H1 (cell line): ENCODE measurements at places on chromosomes 1 and 21. TPM values are rescaled to one million over a fixed set of nuclear protein-coding genes. Genes with fewer than 3 reads are reported as not detected.

DNAH14 gene
- 40.7 and 47.0 TPM in 2 replicates for total RNA-seq

ARHGEF16 gene
- 20.0 and 20.7 TPM in 2 replicates for total RNA-seq

GRCh38 chr1:235648407-235648907 lies 1.1 kb downstream of the GNG4 start:
- no peak for DNase-seq

DNA sequence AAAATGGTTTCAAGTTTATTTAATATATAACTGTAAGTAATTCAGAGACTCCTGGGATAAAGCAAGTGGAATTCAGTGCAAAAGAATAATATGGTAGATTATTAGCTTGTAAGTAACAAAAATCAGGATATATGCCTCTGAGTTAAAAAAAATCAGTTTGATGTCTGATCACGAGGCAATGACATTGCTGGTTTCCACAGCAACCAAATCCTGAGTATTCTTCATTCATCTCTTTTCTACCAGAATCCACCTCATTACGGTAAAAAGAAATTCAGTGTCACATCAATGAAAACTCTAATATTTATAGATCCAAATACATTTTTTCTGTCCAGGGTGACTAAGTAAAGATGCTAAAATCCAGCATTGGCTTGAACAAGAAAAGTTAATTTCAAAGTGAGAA lies 642.3 kb upstream of the TMPRSS15 start:
- no peak for DNase-seq

ELF3 gene
- total RNA-seq: 15.6 and 17.3 TPM in 2 replicates

FCER1G gene
- total RNA-seq: 0.86 TPM in 1 of 2 replicates, not detected in the other

PDE9A gene
- 45.7 and 45.9 TPM in 2 replicates for total RNA-seq

HSD11B1 gene
- total RNA-seq: not detected in 2 replicates

CDK18 gene
- 40.9 and 44.0 TPM in 2 replicates for total RNA-seq

DNA sequence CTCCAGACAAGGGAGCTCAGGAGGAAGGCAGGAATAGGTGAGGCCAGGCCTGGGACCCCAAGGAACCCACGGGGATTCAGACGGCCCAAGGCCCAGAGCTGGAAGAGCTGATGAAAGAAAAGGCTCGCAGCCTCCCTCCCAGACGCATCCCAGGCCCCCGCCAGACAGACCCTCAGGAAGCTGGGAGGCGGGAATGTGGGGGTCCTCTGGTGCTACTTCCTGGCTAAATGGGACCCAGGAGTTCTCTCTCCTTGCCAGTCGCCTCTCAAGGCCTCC lies 430 bp downstream of the FBXO2 start:
- DNase-seq: no peak

ANKRD65 gene
- total RNA-seq: 1.8 and 2.2 TPM in 2 replicates

RCC1 gene
- total RNA-seq: 98.4 and 101 TPM in 2 replicates

- DNase-seq: no peak
These were observed 17.9 kb upstream of the TTC34 start for GRCh38 chr1:2819429-2819828.

ESPN gene
- 14.8 and 16.3 TPM in 2 replicates for total RNA-seq

DNA sequence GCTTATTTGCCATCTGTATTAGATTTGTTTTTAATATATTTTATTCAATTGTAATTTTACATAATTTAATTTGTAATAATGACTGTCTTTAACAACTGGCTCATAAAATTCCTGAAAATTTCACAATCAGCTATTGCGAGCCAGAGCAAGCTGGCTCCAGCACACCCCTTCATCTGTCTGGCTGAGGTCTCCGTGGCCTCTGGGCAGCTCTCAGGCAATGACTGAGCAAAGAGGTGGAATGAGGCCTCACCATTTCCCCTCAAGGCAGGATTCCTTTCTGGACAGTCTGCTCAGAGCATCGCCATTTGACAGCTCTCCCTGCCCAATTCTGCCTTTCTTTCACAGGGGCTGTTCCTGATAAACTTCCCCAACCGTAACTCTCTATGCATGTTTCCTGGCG lies 5.8 kb upstream of the KANK4 start:
- DNase-seq: no peak

TRNP1 gene
- total RNA-seq: 51.6 and 51.7 TPM in 2 replicates

SPATC1L gene
- 49.4 and 50.0 TPM in 2 replicates for total RNA-seq

FAM177B gene
- total RNA-seq: not detected in 2 replicates

TSPEAR gene
- total RNA-seq: 0.58 and 1.1 TPM in 2 replicates

DNA sequence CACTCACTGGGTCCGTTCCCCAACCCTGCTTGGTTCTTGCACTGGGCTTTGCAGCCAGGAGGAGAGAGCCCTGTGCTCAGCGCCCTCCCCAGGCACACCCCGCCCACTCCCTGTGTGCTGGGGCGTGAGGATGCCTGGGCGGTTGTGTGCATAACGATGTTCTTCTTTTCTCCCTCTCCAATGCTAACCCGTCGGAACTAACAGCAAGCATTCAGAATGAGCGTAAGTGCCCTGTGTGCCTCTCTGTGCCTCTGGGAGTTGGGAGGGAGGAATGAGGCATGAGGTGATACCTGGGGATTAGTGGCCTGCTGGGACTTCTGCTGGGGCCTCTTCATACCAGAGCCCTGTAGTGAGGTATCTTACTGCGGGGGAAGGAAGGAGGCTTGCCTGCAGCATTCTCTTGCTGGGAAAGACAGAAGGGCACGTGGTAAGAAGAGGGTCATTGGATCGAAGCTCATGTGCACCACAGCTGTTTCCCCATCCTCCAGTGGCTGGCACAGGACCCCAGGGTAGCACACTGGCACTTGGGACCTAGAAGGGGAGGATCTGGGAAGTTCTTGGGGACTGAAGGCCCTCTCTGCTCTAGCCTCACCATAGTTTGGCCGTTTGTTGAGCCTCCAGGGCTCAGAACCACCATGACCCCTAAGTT lies 79.8 kb downstream of the NFASC start:
- DNase-seq: no peak
